ENCODE measurements at places on chromosomes 12 and 14.

DNA sequence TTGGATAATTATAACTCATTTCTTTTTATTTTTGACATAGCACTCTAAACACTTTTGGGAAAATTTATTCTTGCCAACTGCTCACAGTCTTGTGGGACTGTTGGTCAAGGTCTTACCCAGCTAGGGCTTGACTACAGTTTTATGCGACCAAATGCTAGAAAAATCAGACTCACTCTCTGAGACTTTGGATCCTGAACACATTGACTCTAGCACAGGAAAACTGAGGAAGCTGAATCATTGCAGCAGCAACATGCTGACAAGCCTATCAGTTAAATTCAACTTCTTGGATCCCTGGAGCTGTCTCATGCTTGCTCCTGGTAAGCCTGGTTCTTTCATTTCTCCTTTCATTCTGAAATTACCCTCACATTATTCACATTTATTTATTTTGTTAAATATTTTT, 120.7 kb upstream of the TMTC2 start:
- no peak for DNase-seq

GRCh38 chr12:124107351-124107750, 134.3 kb downstream of the ZNF664 start:
- no peak for DNase-seq

- DNase-seq, result no peak
Observed at GRCh38 chr12:131091976-131092691, 138.4 kb downstream of the ADGRD1 start.

- DNase-seq, result no peak
Observed at GRCh38 chr12:117842630-117843029, 126.2 kb downstream of the KSR2 start.

DNA sequence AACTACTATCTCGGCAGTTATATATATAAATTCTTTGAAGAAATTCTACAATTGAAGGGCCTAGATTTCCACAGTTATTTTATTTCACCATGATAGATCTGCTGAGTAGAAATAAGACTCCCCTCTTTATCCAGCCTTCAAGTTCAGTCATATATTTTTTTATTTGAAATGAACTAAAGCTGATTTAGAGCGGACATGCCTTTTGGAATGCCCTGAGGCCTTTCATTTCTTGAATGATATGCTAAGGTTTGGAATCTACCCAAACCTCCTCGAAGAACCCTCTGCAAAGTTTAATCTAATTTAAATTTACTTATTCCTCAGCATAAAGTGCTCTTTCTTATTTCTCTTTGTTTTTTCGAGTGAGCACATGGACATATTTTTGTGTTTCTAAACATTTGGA, 15.1 kb downstream of the SIX1 start:
- DNase-seq, result no peak

DNA sequence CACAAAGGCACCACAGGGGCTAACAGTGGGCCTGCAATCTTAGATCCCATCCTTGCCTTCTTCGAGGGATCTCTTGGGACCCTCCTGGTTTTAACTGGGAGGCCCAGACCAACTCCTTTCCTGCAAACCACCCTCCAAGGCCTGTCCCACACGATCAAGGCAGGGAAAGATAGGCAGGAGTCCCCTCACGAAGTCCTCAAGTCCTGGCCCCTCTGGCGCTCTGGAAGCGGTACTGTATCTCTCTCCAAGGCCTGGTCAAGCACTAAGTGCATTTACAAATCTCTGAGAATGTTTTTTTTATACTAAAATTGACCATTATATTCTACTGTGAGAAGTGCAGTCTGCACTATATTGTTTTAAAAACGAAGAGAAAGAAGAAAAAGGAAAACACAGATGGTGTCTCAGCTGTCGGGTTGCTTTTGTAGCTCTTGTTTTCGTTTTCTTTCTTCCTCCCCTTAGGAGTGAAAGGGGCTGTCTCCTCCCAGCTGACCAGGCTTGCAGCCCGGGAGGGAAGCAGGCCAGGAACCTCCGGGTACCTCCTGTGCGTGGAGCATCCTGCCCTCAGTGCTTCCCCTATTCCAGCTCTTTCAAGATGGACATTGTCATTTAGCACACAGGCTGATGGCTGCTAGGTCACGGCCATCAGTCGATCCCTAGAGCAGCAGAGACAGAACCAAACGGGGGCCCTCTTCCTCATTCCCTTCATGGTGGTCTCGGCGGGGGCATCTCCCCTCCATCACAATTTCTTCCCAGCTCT, 56.7 kb downstream of the FAM222A start:
- no peak for DNase-seq

GRCh38 chr14:64715146-64715627, 11.0 kb downstream of the PLEKHG3 start:
- DNase-seq, result no peak

GRCh38 chr14:104725772-104726548, 1.9 kb downstream of the ADSS1 start:
- DNase-seq, result no peak

DNA sequence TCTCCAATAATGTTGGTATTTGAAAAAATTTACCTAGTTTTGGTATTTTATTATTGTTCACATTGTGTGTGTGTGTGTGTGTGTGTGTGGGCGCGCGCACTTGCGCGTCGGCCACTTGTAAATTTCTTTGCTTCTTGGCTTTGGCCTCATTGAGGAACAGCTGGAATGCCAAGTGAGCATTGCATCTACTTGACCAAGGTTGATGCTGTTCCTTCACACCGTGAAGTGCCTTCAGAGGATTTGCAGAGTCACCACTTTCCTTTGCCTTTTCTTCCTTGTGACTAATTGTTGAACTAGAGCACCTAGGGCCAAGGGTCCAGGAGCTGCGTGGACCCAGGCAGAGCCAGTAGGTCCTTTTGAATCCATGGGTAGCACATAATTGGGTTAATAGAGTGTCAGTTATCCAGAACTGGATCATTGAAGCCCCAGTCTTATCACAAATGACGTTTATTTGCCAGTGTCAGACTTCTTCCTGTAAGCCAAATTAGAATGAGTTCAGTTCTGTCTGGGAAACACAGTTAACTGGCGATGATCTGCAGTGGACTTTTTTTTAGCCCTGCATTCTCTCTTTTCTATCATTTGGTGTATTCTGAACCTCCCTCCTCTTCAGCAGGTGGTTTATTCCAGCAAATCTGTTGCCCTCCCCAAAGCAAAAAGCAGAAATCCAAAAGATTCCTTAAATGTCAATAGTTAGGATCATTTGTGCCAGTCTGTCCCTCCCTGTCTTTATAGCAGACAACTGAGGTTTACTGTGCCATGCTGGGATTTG, 2.6 kb downstream of the PPP2R5C start:
- no peak for DNase-seq

DNA sequence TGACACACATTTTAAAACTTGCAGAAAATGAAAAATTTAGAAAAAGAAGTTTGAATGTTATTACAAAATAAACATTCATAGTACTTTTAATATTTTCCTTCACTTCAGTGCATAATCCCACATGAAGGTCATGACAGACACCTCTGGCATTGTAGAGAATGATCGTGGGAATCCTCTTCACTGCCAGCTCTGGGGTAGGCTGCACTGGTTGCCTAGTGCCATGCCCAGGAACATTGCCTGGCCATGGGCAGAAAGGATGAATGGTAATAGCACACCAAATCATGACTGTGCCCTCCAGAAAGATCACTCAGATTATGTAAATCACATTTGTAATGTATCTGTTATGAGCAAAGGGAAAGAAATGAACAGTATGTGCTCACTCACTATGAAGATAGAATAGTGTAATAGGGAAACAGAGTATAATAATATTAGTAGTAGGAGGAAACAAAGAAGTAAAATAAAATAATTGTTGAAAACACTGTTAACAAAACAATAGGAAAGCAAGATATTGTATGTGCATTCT, 161.6 kb downstream of the PLCZ1 start:
- no peak for DNase-seq

DNA sequence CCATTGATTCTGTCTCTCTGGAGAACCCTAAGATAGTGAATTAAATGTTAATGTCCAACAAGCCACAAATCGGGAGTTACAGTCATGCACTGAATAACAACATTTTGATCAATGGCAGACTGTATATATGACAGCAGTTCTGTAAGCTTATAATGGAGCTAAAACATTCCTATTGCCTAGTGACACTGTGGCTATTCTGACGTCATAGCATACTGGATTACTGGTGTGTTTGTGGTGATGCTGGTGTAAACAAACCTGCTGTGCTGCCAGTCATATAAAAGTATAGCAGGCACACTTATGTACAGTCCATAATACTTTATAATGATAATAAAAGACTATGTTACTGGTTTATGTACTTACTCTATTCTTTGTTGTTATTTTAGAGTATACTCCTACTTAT, 56.7 kb upstream of the BICD1 start:
- DNase-seq, result no peak

GRCh38 chr14:104458845-104459244, 120.7 kb upstream of the C14orf180 start:
- DNase-seq, result no peak

GRCh38 chr12:76337583-76337982, 10.6 kb downstream of the BBS10 start:
- no peak for DNase-seq

GRCh38 chr14:99094901-99095300, 177.1 kb downstream of the BCL11B start:
- DNase-seq, result no peak

GRCh38 chr14:86933958-86934595, 1058.9 kb downstream of the GALC start:
- no peak for DNase-seq

- no peak for DNase-seq
Observed at GRCh38 chr12:69097619-69098368, 141.6 kb upstream of the CPSF6 start.

DNA sequence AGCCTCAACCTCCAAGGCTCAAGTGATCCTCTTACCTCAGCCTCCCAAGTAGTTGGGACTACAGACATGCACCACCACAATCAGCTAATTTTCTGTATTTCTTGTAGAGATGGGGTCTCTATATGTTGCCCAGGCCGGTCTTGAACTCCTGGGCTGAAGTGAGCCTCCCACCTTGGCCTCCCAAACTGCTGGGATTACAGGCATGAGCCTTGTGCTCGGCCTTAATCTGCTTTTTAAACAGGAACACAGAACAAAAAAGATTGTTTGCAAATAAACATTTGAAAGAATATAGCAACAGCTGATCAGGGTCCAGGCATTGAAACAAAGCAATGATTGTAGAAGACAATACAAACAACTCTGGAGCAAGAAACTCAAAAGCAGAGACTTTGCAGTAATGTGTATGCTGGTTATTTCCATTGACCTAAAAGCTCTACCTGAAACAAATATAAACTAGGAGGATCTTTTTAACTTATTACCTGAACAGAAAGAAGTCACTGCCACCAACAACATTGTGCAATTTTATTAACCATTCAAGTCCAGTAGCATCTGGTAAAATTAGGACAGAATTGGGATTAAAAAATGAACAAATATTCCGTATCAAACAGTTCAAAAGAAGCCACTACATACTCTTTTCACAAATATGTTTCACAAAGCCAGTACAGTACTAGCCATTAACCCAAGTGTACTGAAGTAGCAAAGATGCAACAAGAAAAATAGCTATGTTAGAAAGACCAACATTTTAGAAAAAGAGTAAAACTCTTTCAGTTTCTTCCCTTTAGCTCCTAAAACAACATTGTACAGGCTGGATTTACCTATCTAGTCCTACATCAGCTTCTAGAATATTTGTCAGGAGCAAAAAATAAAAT, 14.2 kb downstream of the AMN1 start:
- no peak for DNase-seq

- no peak for DNase-seq
Observed at GRCh38 chr12:8034802-8035201, 2.3 kb downstream of the FOXJ2 start.

- DNase-seq, result no peak
Observed at GRCh38 chr14:53047307-53048069, 96.6 kb upstream of the FERMT2 start.

- DNase-seq, result no peak
Observed at GRCh38 chr12:24707334-24707733, 241.6 kb downstream of the BCAT1 start.

DNA sequence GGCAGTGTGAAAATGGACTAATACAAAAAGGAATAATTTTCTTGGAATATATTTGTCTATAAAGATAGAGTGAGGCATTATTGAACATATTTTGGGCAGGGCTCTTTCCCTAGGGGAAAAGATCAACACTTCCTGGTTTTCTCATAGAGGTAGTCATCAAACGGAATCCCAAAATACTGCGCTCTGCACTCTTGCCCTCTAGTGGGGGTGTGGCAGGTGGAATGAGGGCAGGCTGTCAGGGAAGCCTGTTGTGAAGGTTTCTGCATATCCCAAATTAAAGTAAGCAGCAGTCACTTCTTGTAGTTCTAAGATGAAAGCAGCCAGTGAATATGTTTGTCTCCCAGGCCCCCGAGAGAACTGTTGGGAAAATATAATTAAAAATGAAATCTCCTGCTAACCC, 666.8 kb upstream of the TMEM132C start:
- DNase-seq, result no peak

DNA sequence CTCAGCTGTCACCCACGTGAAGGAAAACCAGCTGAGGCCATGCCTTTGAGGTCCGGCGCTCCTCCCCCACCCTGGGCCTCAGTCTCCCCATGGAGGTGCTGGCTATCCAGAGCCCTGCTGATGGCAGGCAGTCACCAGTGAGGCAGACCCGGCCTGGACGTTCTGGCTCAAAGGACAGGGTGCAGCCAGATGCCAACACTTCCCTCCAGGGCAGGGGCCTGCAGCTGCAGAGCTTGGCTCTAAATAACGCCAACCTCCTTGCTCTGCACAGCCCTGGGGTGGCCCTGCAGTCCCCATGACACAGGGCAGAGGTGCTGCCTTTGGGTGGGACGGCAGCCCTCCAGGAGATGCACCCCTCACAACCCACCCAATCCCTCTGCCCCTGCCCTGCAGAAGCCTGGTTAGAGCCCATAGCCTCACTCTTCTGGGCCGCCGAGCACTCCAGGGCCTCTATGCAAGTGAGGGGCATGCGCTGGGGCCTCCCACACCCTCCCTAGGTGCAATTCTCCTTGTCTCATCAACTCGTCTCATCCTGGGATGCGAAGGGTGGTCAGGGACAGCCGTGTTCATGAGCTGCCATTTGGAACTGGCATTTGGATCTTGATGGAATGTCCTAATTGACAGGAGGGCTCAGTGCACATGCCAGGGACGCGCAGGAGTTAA, 30.4 kb downstream of the CCDC85C start:
- no peak for DNase-seq

DNA sequence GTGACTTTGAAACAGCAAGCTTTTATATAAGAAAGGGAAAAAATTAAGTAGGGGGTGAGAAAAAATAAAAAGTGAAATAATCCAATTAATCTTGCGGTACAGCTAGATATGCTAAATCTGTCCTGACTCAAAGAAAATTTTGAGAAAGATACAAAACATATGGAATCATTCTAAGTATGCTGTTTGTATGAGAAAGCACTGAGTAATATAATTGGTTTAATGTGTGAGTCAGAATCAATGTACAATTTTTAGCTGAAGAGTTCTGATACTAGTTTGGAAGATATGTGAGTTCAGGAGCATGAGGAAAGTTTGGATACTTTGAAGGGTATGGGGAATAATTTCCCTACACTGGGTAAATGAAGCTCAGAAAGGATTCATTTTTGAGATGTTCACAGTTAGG, 190.9 kb upstream of the RASSF8 start:
- no peak for DNase-seq

- DNase-seq, result no peak
Observed at GRCh38 chr12:123160801-123161487, 10.1 kb upstream of the PITPNM2 start.

GRCh38 chr12:85157035-85157603, 121.0 kb downstream of the LRRIQ1 start:
- DNase-seq, result no peak

GRCh38 chr14:100155756-100156616, 3.5 kb downstream of the DEGS2 start:
- no peak for DNase-seq

All from NT2/D1 (cell line).